ENCODE measurements at places on chromosomes 7 and 10. TPM values are rescaled to one million over a fixed set of nuclear protein-coding genes. Genes with fewer than 3 reads are reported as not detected.

- no peak for DNase-seq
- no peaks in the 10 kb centered on the region for H3K36me3 ChIP-seq
- H3K4me3 ChIP-seq = no peak overlapping the region
- H3K27ac ChIP-seq = no peak overlapping the region
These were observed 109.9 kb upstream of the ADO start for GRCh38 chr10:62694537-62695126.

DNA sequence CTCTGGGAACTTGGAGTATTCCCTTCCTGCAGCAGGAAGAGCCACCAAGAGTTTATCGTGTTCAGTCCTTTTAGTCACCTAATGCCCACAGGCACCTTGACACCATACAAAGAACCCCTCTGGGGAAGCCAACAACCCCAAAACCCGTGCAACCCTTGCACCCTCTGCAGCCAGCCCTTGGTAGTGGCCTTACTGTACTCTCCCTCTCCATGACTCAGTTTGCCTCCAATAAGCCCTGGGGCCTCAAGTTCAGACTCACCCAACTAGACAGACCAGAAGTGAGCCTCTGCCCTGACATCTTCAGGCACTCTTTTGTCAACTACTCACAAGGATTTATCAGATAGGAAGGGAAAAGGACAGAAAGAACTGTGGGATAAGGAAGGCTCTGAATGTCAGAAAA is 30.9 kb downstream of the KCNMA1 start:
- no peak for DNase-seq
- no peak overlapping the region for H3K4me3 ChIP-seq
- peaks cover 55% of the 10 kb centered on the region for H3K4me1 ChIP-seq
- no peaks in the 10 kb centered on the region for H3K27me3 ChIP-seq
- H3K36me3 ChIP-seq = no peaks in the 10 kb centered on the region
- no peak overlapping the region for H3K27ac ChIP-seq

DNA sequence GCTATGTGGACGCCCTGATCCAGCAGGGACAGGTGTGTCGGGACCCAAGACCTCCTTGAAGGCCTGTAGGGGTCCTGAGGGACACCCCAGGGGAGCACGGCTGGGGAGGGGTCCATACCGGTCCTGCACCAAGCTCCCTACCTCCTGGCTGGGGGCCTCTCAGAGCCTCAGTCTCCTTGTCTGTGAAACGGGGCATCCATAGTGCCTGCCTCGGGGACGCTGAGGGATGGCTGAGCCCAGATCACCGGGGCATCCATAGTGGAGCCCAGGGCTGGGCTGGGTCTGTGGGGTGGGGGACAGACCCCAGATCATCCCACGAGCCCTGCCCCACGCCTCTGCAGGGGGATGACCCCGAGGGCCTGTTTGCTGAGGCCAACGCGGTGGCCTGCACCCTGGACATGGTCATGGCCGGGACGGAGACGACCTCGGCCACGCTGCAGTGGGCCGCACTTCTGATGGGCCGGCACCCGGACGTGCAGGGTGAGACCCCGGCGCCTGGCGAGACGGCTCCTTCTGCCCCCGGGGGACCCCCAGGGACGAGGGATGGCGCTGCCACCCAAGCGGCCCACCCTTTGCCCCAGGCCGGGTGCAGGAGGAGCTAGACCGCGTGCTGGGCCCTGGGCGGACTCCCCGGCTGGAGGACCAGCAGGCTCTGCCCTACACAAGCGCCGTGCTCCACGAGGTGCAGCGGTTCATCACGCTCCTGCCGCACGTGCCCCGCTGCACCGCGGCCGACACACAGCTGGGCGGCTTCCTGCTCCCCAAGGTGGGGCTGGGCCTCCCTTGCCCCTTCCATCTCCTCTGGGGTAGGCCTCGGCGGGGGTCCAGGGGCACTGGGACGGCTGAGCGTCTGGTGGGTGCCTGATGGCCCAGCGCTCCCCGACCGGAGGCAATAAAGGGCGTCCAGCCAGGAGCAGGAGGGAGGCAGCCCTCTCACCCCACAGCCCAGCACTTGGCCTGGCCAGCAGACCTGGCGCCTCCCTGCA is 4.1 kb downstream of the CYP2W1 start:
- peaks cover 23% of the 10 kb centered on the region for H3K4me1 ChIP-seq
- no peaks in the 10 kb centered on the region for H3K36me3 ChIP-seq
- DNase-seq = no peak
- H3K27ac ChIP-seq = no peak overlapping the region
- H3K4me3 ChIP-seq = no peak overlapping the region
- H3K27me3 ChIP-seq = peaks cover 38% of the 10 kb centered on the region

DNA sequence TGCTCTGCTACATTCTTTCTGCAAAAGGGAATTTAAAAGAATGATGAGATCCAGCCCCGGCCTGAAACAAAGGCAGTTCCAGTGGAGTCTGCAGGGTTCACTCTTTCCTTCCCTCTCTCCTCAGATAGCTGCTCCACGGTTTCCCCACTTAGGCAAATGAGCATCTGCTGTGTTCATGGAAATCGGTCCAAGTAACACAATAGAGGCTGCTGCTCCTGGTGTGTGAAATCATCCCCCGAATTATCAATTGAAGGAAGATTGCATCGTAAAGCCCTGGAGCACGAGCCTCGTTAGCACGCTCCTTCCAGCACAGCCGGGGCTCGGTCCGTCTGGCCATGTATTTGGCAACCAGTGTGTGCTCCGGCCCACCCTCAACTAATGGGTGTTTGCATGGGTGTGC is 108.3 kb upstream of the DPP6 start:
- H3K27ac ChIP-seq = no peak overlapping the region
- DNase-seq = no peak
- no peaks in the 10 kb centered on the region for H3K4me1 ChIP-seq
- H3K4me3 ChIP-seq = no peak overlapping the region

DNA sequence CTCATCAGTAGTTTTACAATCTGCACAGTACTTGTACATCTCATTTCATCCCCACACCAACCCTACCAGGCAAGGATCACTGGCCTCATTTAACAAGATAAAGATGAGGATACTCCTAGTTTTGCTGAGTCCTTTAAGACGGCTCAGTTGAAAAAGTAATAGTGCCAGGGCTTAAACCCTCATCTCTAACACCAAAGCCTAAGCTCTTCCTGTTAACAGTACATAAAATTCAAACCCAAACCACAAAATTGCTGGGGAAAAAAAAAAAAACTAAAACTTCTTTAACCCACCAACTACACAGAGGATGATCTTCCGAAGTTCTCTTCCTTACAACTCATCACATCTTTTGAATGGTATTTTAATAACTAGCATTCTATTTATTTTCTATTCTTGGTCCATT is 1.3 kb downstream of the SAR1A start:
- no peaks in the 10 kb centered on the region for H3K27me3 ChIP-seq
- H3K27ac ChIP-seq = peak overlapping the region; percentile 94
- DNase-seq = no peak
- peak overlapping the region; percentile 77 for H3K4me3 ChIP-seq
- peaks cover 46% of the 10 kb centered on the region for H3K4me1 ChIP-seq
- no peaks in the 10 kb centered on the region for H3K36me3 ChIP-seq

GRCh38 chr10:49844775-49845595 is 82.9 kb upstream of the OGDHL start:
- H3K27ac ChIP-seq = no peak overlapping the region
- H3K27me3 ChIP-seq = no peaks in the 10 kb centered on the region
- H3K36me3 ChIP-seq = peaks cover 7% of the 10 kb centered on the region
- H3K4me1 ChIP-seq = peaks cover 3% of the 10 kb centered on the region
- no peak overlapping the region for H3K4me3 ChIP-seq

DNA sequence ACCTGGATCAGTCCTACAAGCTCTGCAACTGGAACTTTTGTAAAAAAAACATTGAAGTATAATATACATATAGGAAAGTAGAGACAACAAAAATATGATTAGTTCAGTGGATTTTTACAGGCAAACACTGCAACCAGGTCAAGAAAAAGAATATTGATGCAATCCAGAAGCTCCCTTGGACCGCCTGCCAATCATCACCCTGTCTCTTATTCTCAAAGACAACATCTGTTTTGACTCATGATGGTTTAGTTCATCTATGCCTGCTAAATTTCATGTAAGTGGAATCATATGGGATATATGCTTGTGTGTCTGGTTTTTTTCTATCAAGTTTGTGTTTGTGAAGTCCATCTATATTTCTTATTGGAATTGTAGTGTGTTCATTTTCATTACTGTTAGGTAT is 7.7 kb upstream of the HYCC1 start:
- no peaks in the 10 kb centered on the region for H3K36me3 ChIP-seq
- DNase-seq = no peak
- H3K27me3 ChIP-seq = no peaks in the 10 kb centered on the region
- no peak overlapping the region for H3K4me3 ChIP-seq
- H3K4me1 ChIP-seq = no peaks in the 10 kb centered on the region
- H3K27ac ChIP-seq = no peak overlapping the region

- peaks cover 25% of the 10 kb centered on the region for H3K4me1 ChIP-seq
- peak; percentile 28 for DNase-seq
- H3K4me3 ChIP-seq = no peak overlapping the region
- H3K27ac ChIP-seq = no peak overlapping the region
These were observed 3.6 kb downstream of the VWC2 start for GRCh38 chr7:49776994-49777393.

DNA sequence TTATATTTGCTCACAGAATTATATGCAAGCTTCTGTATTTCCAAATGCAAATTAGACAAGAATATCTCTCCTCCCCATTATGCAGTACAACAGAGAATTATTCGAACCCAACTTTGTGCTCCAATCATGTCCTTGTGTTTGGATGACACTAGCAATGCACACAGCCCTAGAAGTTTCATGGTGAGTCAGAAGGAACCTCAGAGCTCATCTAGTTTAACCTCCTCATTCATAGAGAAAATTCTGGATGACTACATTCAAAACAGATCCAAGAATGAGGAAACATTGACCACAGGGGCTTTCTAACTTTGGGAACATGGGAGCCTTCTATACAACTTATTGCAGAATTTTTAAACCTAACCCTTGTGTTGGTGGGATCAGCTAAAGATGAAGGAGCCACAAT is 12.8 kb upstream of the ARID5B start:
- H3K36me3 ChIP-seq = no peaks in the 10 kb centered on the region
- no peaks in the 10 kb centered on the region for H3K27me3 ChIP-seq
- no peaks in the 10 kb centered on the region for H3K4me1 ChIP-seq
- H3K27ac ChIP-seq = no peak overlapping the region
- no peak for DNase-seq

GRCh38 chr7:132109769-132110168 is 466.5 kb downstream of the PLXNA4 start:
- H3K27me3 ChIP-seq = no peaks in the 10 kb centered on the region
- H3K36me3 ChIP-seq = no peaks in the 10 kb centered on the region
- H3K4me1 ChIP-seq = peaks cover under 1% of the 10 kb centered on the region

DNA sequence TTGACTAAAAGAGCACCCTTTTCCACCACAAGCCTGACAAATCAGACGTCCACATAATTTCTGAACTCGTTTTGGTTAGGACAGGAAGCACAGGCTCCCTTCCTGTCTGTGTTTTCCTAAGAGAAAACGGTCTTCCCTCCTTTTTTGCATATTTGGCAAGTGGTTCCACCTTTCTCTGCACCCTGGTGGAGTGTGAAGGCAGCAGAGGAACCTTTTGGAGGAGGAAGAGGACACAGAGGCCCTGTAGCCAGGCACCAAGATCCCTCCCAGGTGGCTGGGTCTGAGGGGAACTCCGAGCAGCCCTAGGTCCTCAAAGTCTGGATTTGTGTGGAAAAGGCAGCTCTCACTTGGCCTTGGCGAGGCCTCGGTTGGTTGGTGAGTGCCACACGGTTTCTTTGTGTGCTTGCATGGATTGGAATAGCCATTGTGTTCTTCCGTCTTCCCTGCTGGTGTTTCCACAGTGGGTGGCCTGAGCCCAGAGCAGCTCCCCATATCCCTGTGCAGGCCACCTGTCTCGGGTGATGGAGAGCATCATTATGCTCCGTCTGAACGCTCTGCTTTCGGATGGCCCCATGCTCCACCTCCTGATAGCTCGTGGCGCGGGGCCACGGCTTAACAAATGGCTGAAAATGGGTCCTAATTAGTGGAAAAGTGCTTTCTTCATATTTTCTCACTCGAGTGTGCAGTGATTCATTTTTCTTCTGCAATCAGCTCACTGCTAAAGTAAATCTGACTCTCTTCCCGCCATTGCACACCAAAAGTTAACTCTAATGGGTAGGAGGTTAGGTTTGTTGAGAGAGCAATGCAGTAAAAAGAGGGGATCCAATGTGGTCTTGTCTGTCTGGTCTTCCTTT is 4.2 kb downstream of the IKZF1 start:
- no peaks in the 10 kb centered on the region for H3K4me1 ChIP-seq
- H3K4me3 ChIP-seq = no peak overlapping the region
- DNase-seq = no peak
- no peaks in the 10 kb centered on the region for H3K36me3 ChIP-seq
- H3K27ac ChIP-seq = peak overlapping the region; percentile 79

GRCh38 chr7:153628825-153629224 is 423.4 kb upstream of the DPP6 start:
- no peak overlapping the region for H3K4me3 ChIP-seq
- H3K4me1 ChIP-seq = no peaks in the 10 kb centered on the region
- H3K27ac ChIP-seq = no peak overlapping the region
- no peak for DNase-seq
- H3K27me3 ChIP-seq = no peaks in the 10 kb centered on the region

DNA sequence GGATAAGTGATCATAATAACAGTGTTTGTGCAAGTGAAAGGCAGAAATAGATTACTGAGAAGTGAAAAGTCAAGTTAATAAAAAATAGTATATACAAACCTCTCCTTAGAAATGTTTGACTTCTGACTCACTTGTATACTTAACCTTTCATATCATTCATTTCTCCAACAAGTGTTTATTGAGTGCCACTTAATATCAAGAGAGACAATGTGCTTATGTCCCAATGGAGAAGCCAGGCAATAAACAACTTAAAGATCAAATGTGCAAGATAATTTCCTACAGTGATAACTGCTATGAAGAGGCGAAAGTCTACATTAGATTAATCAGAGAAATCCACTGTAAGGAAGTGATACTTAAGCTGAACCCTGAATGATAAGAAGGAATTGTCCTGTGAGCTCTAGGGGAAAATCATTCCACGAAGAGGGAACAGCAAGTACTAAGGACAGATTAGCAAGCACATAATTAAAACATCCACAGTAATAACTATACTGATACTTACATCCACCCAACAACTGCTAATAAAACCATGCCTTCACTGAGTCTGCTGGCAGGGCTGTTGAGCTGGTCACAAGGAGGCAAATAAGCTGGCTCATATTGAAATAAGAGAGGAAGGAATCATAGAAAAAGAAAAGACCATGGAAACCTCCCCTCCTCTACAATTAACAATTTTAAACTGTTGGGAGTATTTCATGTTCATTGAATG is 203.5 kb downstream of the CTNNA3 start:
- no peak overlapping the region for H3K4me3 ChIP-seq
- no peaks in the 10 kb centered on the region for H3K27me3 ChIP-seq
- DNase-seq = no peak
- no peaks in the 10 kb centered on the region for H3K36me3 ChIP-seq

The THNSL1 gene
- 0.60 TPM for total RNA-seq

The SP8 gene
- not detected for total RNA-seq

The CALML5 gene
- total RNA-seq = not detected

The HOXA11 gene
- 4.5 TPM for total RNA-seq

The ABCB1 gene
- 82.7 TPM for total RNA-seq

The LIPF gene
- not detected for total RNA-seq

The AKR1C8 gene
- 1.4 TPM for total RNA-seq

The HIPK2 gene
- 27.3 TPM for total RNA-seq

The STAG3 gene
- 9.4 TPM for total RNA-seq

The COL13A1 gene
- 1.4 TPM for total RNA-seq

Data from transverse colon (tissue), 4 donors.